Muscle of back (tissue), 13 donors: ENCODE measurements at places on chromosomes 1 and 21.

GRCh38 chr1:37901893-37902225 lies 42.5 kb upstream of the MTF1 start:
- DNase-seq: no peak

DNA sequence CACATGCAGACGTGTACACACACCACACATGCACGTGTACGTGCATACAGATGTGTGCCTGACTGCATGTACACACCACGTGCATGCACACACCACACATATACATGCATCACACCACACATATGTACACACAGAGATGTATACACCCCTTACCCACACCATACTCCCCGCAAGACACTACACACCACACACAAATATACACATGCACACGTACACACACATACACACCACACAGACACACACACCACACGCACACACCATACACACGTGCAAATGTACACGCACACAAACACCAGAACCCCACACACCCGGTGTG lies 9.7 kb downstream of the ITGB2 start:
- DNase-seq: no peak

DNA sequence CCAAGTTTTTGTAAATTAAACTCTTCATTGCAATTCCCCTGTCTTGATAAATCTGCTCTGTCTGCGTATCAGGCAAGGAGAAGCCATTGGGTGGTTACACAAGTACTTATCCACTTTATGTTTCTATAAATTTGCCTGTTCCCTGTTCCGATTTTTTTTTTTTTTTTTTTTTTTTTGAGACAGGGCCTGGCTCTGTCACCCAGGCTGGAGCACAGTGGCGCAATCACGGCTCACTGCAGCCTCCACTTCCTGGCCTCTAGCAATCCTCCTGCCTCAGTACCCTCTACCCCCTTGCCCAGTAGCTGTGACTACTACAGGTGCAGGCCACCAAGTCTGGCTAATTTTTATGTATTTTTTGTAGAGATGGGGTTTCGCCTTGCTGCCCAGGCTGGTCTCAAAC lies 11.1 kb upstream of the CSRP1 start:
- no peak for DNase-seq

GRCh38 chr1:205961991-205962820 lies 18.9 kb upstream of the SLC26A9 start:
- DNase-seq: peak; percentile 24

DNA sequence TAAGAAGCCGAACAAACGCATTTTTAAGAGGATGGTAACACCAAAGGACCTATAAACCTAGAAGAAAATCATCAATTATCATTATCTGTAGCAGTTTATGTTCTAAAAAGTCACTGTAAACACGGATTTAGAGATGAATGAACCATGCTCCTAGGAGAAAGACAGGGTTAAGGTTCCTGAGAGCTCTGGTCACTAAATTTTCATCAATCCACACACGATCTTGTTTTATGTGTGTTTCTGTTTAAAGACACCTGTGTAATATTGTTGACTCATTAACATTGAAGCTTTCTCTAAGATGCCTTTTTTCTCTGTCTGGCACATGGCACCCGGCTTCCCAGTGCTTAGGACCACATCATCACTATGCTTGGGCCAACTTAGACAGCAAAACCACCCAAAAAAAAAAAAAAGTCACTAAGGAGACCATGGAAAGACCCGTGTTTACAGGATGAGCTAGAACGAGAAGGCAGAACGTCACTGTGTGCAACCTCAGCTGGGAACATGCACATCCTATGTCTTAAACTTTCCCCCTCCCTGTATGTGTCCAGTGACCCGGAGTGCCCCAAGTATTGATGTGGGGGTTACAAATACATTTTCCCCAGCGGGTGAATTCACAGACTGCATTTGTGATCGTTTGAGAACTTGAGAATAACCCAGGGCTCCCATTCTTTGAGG lies 55.8 kb upstream of the PDE9A start:
- DNase-seq: no peak

DNA sequence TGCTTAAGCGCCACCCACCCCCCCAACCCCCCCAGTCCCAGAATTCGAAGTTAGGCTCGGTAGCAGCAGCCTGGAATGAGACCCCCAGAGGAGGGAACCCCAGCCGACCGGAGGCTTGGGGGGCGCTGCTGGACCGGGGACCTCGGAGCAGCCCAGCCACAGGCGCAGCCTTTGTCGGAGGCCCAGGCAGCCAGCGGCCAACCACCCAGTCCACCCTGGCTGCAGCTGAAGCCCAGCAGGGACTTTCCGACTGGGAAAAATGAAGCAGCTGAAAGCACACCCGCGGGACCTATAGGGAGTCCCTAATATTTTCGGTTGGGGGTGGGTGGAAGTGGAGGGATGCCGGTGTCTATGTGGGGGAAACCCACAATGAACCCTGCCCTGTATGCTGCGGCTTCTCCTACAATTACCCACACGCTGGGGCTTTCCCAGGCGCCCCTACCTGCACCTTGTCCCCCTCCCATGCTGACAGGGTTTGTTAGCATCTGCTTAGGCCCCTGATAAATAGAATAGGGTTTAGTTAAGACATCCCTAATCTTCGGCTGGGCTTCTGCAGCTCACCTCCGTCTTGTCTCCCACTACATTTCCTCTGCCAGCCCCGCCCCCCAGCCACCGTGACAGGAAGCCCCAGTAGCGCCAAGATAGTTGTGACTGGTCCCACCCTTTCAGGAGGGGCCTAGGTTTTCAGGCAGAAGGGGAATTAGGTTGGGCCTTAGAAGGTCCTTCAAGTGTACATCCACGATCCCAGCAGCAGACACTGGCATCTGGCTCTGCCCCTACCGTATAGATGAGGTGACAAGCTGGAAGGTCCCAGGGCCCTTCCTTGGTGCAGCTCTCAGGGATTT lies 838 bp downstream of the CCDC28B start:
- peak; percentile 43 for DNase-seq

DNA sequence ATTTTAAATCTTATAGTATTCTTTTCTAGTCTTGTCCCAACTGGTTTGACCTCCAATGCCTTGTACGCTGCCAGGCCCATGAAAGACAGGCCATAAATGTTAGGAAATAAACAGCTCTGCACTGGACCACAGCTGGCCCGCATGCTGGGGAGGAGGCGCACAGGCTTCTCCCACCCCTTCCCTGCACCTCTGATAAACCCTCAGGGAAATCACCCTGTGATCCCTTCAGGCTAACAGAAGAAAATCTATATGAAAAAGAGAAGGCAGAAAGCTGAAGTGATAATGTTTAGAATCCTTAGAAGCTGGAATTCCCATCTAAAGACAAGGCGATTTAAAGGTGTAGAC lies 41.5 kb downstream of the COLGALT2 start:
- DNase-seq: no peak

DNA sequence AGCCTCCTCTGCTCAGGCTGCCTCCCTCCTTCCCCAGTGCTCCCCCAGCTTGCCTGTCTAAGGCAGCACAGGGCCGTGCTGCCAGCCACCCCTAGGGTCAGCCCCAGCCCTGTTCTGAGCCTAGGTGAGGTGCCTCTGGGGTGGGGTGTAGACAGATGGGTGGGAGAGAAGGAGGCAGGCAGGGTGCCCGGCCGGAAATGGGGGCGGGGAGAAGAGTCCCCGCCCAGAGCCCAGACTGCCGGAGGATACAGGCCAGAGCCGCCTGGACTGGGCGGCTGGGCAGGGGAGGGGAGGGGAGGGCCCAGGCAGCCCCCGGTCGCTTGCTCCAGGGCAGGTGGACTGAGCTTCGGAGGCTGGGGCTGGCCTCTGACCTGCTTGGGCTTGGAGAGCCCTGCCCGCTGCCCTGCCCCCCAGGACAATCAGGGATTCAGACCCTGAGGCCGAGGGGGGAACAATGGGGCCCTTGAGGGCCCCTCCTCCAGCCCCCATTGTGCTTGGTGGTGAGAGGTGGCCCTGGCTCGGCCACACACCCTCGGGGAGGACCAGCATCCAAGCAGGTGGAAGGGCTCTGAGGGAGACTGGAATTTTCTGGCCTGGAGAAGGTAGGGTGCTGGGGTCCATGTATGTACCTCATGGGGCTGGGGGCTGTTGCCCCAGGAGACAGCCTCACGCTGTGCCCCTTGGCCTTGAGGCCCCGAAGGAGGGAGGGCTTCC lies at the start of gene GJC2:
Gene GJC2, plus strand, starts transcription at position 525 of the 714 bp plus-strand sequence. CDS start 7,829 bp downstream, outside the sequence.
- no peak for DNase-seq

DNA sequence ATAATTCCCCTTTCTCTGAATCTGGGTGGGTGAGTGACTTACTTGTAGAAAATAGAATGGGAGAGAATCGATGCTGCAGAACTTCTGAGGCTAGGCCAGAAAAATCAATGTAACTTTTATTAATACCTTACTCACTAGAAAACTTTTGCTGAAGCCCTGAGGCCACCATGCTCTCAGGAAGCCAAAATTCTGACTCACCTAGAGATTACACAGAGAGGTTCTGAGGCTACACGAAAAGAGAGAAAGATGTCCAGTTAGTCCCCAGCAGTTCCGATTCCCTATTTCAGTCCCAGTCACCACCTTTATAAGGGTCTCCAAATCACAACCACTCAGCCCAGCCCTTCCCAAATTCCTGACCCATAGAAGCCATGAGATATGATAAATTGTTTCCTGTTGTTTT lies 135.2 kb downstream of the NTPCR start:
- DNase-seq: no peak

DNA sequence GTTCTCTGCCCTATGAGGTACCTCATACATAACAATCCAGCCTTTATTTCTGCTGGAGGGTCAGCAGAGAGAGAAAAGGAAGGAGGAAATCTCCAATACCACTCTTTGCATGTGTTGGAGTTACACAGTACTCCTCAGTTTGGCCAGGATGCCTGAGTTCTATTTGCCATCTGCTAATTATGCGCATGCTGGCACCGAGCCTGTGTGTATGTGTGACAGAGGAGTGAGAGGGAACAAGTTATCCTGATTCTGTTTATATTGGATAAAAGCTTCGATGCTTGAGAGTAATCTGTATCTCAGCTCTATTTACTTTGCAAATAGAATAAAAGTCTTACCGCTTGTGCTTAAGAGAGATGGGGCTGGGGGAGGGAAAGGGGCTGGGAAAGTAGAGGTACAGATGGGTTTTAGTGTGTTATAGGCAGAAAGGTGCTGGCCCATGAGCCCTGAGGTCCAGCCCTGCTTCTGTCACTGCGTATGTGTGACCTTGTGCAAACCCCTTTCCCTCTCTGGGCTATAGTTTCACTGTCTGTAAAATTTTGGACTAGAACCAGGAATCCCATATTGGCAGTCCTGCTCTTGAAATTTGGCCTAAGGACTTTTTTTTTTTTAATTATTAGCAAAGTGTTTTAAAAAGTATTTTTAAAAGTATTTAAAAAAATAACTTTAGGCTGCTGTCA lies 54.5 kb upstream of the PLXNA2 start:
- DNase-seq: no peak

- DNase-seq: no peak
These were observed 307.7 kb downstream of the USP25 start for GRCh38 chr21:16037421-16037955.

- no peak for DNase-seq
These were observed 54.0 kb downstream of the ZNHIT6 start for GRCh38 chr1:85654066-85654782.

DNA sequence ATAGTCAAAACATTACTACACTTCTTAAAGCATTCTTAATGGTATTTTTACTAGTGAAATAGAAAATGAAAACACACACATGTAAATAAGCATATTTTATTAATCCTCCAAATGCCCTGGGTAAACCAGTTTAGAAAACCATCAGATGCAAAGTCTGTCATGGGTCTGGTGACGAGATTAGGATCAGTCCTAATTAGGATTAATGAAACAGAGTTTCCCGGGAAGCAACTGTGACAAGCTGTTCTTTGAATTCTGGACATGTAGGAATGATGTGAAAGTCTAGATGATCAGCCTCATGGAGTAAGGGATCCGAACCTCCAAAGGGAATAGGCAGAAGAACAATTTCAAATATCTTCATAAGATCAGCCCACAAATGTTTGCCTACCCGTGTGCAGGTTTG lies 250.2 kb downstream of the KIF26B start:
- DNase-seq: no peak

GRCh38 chr1:223137455-223138085 lies 5.5 kb downstream of the TLR5 start:
- DNase-seq: peak; percentile 36

GRCh38 chr21:45305836-45306235 lies 18.1 kb upstream of the POFUT2 start:
- DNase-seq: no peak
